ENCODE measurements at places on chromosomes 6 and 20.

GRCh38 chr20:982754-983153, 19.4 kb downstream of the RSPO4 start:
- no peak for DNase-seq

DNA sequence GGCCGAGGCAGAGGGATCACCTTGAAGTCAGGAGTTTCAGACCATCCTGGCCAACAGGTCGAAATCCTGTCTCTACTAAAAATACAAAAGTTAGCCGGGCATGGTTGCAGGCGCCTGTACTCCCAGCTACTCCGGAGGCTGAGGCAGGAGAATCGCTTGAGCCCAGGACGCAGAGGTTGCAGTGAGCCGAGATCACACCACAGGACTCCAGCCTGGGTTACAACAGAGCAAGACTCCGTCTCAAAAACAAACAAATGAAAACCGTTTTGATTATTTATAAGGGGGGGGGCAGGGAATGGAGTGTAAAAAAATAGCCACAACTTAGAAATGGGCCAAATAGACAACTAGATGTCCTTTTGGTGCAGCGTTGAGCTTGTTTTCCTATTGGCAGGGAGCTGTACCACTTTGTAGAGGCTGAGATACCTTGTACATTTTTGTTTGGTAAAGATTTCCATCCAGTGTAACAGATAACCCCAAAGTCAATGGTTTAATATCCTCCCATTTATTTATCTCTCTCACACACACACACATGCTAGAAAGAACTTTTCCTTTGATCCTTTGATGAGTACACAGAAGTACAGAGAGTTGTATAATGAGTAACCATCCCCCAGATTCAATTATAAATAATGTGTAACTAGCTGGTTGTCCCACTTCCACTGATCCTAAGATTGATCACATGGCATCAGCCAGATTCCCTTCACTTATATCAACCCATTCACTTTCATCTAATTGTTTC, 477.5 kb downstream of the PRKN start:
- no peak for DNase-seq

DNA sequence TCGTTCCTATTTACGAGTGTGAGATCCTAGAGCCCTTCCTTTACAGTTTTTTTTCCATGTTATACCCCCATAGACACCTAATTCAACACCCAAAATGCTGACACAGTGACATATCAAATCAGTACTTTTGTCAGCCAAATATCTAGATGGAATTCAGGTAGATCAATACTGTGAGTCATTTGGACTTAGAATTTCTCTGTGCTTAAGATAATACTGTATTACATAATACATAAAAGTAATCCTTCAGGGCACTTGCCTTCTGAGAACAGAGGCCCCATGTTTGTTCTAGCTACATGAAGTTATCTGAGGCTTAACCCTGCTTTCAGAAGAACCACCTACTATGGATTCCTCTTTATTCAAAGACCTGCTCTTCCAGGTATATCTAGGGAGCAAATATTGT, 623.1 kb downstream of the PHF3 start:
- no peak for DNase-seq

DNA sequence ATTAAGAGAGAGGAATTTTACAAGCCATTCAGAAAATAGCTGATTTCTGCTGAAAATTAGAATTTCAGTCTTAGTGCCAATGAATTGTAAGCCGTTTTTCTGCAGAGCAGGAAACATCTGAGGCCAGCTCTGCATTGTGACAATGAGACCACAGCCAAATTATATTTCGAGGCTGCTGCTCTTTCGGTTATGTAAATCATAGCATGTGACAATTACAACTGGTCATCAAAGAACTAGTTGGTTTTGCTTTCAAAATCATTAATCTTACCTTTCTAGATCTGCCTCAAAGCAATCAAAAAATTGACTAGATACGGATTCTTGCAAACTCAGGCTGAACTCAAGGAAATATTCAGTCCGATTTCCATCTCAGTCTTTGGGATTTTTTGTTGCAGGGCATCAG, 33.4 kb upstream of the INSM1 start:
- no peak for DNase-seq

DNA sequence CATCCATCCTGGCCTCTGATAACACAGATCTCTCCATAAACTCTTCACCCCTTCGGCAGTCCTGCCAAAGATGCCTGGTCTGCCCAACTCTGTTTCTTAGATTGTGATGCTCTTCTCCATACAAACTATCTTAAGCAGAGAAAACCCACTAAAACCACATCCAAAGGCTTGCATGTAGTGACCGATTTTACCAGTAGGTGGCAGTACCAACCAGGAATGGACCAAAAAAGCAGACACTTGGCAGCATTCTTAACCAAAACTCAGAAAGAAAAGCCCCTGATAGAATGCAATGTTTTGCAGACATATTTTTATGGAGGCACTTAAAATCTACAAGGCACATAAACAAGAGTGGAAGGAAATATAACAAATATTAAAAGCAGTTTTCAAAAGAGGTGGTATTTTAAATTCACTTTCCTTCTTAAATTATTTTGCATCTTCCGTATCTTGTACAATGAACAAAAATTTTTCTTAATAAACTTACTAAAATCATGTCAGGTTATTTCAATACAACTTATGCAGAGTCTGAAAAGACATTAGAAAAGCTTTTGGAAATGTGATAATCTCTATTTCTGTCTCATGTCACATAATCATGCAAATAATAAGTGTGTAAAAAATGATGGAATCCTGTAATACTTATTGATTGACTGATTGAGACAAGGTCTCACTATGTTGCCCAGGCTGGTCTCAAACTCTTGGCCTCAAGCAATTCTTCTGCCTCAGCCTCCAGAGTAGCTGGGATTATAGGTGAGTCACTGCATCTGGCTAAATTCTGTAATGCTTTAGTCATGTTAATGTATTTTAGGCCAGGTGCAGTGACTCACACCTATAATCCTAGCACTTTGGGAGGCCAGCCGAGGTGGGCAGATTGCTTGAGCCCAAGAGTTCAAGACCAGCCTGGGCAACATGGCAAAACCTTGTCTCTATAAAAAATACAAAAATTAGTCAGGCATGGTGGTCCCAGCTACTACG, 29.4 kb downstream of the LRP11 start:
- peak; percentile 79 for DNase-seq

DNA sequence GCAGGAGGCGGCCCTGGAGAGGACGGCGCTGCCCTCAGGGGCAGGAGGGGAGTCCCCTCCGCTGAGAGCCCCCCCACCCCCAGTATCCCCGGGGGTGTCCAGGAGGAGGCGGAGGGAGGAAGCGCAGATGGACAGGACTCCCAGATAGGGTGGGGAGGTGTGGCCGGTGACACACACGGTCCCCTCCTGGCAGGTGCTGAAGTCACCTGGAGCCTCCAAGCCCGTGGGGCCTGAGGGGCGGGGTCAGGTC, 1.4 kb downstream of the STMN3 start:
- DNase-seq: peak; percentile 25

DNA sequence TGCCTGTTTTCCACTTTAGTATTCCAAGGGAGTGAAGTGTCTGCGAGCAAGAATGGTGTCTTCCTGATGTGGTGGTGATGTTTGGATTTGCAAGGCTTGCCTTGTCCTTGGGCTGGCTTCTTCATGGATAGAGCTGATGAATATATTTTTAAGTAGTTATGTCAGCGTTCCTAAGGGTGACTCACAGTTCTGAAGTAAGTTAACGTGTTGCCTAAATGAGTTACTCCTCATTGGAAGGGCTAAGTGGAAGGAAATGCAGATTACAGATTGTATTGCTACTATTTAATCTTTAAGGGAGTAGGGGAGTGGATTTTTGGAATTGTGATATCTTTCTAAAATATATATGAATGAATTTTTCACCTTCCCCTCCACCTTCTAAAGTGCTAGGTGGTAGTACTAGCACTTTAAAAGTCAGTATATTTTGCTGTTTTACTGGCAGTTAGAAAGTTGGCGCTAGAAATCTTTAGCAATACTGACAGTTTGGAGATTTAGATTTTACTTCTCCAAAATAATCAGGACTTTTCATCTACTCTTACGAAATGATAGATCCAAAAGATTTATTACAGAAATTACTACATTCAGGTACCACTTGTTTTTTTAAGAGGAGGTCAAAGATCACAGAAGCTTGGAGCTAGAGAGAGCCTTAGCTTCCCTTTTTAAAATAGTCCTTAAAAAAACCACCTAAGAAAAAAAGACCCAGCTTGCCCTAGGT, 197.4 kb downstream of the JARID2 start:
- no peak for DNase-seq

- no peak for DNase-seq
These were observed 2.4 kb downstream of the GTSF1L start for GRCh38 chr20:43724383-43724782.

GRCh38 chr6:3848925-3849605, at the start of gene FAM50B:
Gene FAM50B (plus strand): TSS chr6:3849373. CDS start chr6:3849812, 439 bp downstream.
- peak; percentile 91 for DNase-seq

DNA sequence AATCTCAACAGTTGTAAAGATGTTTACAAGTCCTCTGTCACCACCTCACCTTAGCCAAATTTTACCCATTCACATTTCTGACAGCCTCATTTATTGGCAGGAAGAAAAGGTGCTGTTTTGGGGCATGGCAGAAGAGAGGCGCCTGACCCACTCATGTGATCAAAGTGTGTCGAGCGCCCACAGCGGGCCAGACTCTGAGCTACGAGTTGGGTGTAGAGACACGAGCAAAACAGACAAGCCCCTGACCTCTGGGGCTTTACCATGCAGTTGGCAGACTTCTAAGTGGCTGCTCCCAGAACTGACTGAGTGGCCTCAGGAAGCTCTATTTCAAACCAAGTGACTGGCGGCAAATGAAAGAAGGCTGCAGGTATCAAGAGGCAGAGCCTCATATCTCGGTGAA, 167.0 kb downstream of the SOBP start:
- no peak for DNase-seq

All from CD4-positive, alpha-beta T cell treated with Interleukin-4 for 4 hours (primary cell).